ENCODE measurements at places on chromosomes 2 and 18. TPM values are rescaled to one million over a fixed set of nuclear protein-coding genes. Genes with fewer than 3 reads are reported as not detected.

DNA sequence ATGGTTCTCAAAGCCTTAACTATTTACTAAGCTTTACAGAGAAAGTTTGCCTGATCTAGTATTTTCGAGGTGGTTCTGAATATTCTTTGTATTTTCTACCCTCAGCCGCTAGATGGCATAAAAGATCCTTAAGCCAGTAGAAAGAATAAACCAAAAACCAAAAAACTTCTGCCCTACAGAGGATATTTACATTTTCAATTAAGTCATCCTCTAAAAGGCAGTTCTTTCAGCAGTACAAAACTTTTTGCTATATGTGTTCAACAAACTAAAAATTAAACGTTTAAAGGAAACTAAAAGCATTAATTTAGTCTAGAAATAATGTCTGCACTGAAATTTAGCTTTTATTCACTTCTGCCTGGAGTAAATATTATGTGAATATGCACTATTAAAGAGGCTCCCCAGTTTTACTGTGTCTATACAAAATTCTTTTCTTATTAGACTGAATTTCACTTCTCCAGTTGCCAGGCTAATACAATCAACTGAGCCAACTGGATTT lies 297.5 kb downstream of the PIEZO2 start:
- peak; percentile 57 for DNase-seq

DNA sequence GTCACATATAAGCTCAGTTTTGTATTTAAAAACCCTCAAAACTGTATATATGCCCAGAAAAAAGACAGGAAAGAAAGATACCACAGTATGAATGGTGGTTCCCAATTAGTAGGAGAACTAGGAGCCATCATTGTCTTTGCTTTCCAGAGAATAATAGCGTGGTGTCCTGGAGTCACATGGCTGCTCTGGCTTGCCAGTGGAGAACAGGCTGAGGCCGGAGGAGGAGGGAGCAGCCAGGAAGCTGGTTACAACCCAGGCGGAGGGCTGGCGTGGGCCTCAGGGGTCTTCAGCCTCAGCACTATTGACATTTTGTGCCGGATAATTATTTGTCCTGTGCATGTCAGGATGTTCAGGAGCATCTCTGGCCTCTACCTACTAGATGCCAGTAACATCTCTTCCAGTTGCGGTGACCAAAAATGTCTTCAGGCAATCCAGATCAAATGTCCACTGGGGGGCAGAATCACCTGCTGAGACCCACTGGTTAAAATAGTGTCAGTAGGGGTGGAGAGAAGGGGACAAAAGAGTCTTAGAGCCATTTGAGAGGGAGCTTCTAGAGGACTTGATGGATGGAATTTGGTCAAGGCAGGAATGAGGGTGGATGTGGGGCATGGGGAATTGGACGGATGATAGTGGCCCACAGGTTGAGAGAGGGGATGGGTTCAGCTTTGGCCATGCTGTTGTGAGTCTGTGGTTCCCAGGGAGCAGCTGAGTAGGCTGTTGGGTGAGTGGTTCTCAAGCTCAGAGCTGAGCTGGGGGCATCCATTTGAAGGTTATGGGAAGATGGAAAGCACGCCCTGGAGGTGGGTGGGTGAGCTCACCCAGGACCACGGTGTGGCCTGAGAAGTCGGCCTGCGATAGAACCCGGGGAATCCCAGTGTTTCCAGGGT lies 144.9 kb downstream of the AGAP1 start:
- no peak for DNase-seq

DNA sequence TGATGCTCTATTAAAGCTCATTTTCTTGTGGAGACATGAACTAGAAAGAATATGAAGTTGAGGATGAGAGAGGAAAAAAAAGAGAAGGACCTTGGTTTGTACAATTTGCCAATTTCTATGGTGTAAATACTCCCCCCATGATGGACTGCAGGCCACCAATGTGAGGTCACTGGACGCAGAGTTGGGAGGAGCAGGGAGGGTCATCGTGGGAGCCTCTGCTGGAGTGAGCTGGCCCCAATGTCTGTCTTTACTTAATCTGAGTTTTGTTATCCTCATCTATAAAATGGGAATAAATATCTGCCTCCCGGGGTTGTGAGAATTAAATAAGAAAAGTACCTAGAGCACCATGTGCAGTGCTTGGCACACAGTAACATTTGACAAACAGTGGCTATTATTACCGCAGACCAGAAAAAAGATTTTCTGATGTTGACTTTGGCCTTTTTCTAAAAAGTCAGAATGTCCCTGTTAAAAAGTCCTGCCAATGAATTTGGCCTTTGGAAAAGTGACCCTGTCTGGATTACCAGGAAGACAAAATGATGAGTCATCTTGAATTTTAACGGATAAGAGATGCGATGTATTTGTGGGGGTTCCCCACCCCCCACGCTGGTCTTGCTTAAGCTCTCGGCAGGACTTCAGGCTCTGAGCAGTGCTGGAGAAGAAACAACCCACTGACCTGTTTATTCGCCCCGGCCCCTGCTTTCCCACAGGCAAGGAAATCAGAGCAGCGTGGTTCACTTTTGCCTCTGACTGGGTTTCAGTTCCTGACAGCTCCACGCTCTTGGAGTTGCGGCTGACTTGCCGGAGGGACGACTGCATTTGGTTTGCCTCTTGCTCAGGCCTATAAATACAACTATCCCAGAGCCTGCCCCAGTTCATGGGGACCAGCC lies 50.3 kb upstream of the FOSL2 start:
- DNase-seq: no peak

DNA sequence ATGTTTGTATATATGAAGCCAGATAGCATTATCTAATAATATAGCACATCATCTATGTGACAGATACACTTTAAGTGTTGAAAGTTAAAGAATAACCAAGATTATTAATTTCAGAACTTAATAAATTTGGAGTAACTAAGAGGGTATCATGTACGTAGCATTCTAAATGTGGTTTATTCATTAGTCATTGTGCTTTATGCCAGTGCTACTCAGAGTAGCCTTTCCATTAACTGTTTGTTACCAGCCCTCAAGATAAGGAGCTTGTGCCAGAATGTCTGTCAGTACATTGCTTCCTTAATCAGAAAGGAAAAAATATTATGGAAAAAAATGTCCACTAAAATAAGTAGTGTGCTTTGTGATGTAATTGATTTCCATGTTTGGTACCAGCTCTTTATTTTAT lies 94.9 kb upstream of the TWSG1 start:
- no peak for DNase-seq

GRCh38 chr2:134441153-134441863 lies 187.4 kb downstream of the MGAT5 start:
- DNase-seq: no peak

- no peak for DNase-seq
Measured at GRCh38 chr2:160522951-160523710, 29.5 kb upstream of the RBMS1 start.

- no peak for DNase-seq
Measured at GRCh38 chr2:46499392-46499785, 20.0 kb downstream of the TMEM247 start.

Gene GREB1L
- polyA plus RNA-seq: 10.6 TPM

DNA sequence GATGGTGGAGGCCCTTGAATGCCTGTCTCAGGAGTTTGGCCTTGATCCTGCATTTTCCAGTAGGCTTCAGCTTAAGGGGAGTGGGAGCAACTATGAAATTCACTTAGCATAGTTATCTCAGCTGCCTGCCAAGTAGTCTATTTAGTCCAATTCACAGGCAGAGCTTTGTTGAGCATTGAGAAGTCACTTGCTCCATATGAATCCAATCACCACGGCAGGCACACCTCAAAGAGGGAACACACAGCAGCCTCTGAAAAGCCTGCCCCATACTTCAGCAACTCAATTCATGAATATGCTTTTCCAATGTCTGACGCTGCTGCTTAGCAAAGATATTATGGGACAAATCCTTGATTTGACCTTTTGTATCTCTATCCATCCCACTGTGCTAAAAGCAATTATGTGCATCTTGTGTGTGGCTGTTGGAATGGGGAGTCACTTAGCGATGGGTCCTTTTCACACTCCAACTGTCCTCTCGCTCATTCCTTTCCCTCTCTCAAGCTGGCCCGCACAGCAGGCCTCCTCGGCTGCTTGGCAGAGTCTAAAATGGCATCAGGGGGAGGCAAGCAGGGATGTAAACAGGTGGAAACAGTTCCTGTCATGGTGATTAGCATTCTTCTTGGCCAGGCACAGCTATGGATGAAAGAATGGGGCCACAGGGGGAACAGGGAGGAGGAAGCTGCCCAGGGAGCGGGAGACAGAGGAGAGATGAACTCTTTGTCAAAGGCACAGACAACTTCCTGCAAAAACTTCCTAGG lies 56.0 kb upstream of the LRPPRC start:
- no peak for DNase-seq

GRCh38 chr2:72182547-72182946 lies 34.9 kb upstream of the CYP26B1 start:
- DNase-seq: no peak

DNA sequence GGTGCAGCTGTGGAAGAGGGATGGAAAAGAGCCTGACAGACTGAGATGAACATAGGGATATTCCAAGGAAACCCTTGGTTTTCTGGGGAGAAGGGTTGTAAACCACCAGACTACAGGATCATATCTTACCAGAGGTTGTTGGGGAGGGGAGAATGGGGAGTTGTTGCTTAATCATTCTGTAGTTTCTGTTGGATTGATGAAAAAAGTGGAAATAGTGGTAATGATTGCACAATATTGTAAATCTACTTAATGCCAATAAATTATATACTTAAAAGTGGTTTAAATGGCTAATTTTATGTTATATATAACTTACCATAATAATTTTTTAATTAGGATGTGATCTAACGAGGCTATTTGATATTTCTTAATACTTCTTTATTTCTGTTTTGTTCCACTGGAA lies 800.9 kb downstream of the BCL11A start:
- no peak for DNase-seq

Gene KYNU
- polyA plus RNA-seq: 0.67 TPM
